C1 segment of cervical spinal cord (tissue), 14 donors: ENCODE measurements at places on chromosomes 12 and 14.

DNA sequence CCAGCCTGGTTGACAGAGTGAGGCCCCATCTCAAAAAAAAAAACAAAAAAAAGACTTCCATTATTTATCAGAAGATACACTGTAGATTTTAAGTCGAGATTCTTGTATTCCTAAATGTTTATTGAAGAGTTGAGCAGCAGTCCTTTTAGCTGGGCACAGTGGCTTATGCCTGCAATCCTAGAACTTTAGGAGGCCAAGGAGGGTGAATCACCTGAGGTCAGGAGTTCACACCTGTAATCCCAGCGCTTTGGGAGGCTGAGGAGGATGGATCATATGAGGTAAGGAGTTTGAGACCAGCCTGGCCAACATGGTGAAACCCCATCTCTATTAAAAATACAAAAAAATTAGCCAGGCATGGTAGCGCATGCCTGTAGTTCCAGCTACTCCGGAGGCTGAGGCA is 57.6 kb downstream of the HEATR5A start:
- no peak for DNase-seq

GRCh38 chr12:80217011-80217535 is 117.7 kb downstream of the OTOGL start:
- DNase-seq: no peak

DNA sequence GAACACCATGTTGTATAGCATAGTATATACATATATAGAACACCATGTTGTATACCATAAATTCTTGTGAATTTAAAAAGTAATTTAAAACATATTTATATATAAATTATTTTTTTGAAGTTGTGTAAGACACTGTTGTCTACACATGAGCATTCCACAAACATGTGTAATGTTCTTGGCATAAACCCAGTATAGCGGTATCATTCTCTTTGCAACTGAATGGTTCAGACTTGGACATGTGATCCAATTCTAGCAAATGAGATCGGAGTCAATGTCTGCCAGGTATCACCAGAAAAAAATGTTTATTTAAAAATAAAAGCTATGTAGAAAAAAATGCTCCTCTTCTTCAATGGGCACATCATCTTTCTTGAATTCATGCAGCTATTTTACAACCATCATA is 33.9 kb downstream of the CEP290 start:
- no peak for DNase-seq

GRCh38 chr14:52131640-52132320 is 62.9 kb upstream of the NID2 start:
- no peak for DNase-seq

- no peak for DNase-seq
Measured at GRCh38 chr14:30333934-30334333, 225.0 kb upstream of the G2E3 start.

DNA sequence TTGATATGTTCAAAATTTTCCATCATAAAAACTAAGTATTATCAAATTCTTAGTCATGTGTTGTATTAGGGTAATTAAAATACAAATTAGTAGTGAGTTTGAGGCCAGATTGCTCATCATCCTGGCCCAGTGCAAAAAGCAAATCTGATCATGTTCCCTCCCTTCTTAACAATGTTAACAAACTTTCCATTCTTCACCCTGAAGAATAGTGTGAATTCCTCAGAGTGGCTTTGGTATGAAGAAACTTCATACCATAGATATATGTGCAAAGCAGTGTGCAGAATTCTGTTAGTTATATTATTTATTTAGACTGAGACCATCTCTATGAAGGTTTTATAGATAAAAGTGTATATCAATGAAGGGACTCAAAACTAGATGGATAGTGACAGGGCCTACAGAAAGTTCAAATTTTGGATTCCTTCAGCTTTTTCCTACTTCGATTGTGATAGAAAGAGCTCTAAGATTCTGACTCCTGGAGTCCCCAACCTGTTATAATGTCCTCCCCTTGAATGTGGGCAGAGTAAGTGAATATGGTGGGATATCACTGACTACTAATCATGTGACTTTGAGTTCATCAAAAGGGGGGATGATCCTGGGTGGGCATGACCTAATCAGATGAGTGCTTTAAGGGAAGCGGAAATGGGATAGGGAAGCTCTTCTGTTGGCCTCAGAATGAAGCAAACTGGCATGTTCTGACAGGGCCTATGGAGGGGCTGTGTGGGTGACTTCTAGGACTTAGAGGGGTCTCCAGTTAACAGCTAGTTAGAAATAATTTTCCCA is 271.4 kb downstream of the BTG1 start:
- DNase-seq: no peak

- no peak for DNase-seq
Measured at GRCh38 chr14:79614448-79614847, 596.9 kb downstream of the DIO2 start.

GRCh38 chr14:75363570-75364227 is 64.1 kb upstream of the JDP2 start:
- no peak for DNase-seq

DNA sequence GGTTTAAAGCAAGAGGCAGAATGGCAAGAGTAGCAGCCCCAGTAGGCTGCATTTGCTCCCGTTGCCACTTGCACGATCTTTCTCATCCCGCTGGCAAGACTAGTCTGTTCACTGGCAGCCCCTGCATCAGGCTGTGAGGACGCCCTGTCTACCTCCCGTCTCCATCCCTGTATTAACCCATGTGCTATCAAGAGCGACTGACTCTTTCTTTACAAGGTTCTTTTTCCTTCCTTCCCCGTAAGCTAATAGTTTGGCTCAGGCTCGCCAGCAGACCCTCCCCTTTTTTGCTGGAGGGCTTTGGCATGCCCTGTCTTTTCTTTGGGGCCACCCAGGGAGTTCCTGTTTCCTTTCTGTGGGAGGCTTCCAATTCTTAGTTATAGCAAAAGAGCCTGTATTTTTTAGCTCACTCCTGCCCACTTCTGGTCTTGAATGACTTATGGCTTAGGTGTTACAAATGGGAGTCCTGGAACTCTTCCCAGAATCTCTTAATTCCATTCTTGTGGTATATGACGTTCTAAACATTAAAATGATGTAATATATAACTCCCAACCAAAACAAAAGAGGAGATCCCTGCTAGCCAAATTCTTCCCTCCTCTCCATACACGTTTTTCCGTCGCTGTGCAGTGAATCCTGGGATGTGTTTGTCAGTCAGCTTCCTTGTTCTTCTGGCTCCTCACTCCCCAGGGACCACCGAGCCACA is 149.0 kb downstream of the PRKCH start:
- DNase-seq: no peak

GRCh38 chr12:3468329-3468728 is 22.7 kb upstream of the PRMT8 start:
- DNase-seq: no peak

DNA sequence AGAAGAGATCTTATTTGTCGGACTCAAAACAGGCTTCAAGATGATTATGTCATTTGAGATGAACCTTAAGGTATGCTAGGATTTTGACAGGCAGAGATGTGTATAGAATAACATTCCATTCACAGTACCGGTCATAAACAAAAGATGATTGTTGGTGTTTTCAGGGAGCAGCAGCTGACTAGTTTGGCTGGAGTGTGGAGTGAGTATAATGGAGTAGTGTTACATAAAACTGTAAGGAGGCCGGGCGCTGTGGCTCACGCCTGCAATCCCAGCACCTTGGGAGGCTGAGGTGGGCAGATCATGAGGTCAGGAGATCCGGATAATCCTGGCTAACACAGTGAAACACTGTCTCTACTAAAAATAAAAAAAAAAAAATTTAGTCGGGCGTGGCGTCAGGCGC is 23.9 kb downstream of the SERPINA10 start:
- DNase-seq: peak; percentile 36

DNA sequence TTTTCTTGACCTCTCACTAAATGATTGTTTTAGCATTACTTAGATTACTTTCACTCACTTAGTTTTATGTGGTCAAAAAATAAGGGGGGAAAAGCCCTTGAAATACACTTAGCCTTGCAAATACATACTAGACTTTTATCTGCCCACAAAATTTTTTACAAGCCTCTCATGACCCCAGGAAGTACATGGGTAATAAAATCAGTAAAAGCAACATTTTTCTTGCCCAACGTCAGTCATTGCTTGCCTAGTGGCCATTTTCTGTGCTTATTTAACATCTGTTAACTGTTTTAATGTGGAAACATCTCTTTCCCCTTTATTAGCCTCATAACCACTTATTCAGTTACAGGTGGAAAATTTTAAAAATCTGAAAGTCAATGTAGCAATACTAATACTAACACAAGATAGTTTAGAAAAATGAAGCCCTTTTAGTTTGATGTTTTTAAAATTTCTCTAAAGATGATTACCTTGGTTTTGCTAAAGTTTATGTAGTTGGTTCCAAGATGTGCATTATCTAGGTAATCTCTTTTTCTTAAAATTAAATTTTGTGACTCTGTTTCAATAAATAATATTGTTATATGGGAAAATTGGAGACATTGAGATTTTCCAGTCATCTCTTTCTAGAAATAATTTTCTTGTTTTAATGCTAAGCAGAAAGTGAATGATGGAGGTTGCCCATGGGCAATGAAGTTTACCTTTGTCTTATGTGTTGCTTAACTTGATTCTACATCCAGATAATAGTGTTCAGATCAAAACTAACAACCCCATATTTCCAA is 175.5 kb downstream of the TMTC2 start:
- no peak for DNase-seq

DNA sequence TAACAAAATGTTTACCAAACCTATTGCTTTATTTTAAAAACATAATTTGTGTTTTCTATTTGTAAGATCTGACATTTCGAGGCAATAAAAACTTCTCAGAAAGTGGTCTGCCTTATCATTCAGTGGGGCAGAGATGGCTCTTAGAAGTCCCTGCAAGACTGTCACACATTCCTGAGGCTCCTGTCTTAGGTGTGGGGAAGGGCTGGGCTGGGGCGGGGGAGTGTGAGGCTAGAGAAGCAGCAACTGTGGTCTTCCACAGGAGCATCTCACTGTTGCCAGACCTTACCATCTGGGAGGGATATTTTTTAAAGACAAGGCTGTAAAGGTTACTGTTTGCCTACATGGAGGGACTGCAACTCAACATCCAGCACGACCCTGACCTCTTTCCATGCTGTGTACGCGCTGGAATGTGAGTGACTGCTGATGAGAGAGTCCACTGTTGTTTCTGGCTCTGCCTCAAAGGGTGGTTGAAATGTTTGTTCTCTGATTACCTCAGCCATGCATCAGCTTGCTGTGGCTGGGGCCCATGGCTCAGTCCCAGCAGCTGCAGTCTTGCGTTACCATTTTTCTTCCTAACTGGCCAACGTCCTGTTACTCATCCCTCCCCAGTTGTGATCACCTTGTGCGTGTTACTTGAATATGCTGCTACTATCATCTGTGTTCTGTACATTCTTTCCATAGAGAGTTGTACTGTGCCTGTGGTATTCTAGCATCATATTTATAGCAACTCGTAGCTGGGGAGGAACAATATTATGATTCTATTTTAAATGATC is 12.4 kb downstream of the ERG28 start:
- DNase-seq: no peak

GRCh38 chr12:67504026-67504425 is 144.5 kb upstream of the DYRK2 start:
- DNase-seq: no peak

- no peak for DNase-seq
Measured at GRCh38 chr12:100995771-100996170, 201.2 kb downstream of the ANO4 start.

GRCh38 chr12:2624543-2625288 is 170.1 kb upstream of the FKBP4 start:
- DNase-seq: no peak
